Occipital lobe (tissue), 3 donors: ENCODE measurements at places on chromosomes 7 and 10. TPM values are rescaled to one million over a fixed set of nuclear protein-coding genes. Genes with fewer than 3 reads are reported as not detected.

The IDE gene
- 19.7 TPM for total RNA-seq

The PPP1R3C gene
- 41.2 TPM for total RNA-seq

The TEX47 gene
- total RNA-seq, result not detected

The WDR86 gene
- 50.2 TPM for total RNA-seq

The TMEM140 gene
- 0.62 TPM for total RNA-seq

The CXCL12 gene
- total RNA-seq, result 19.0 TPM

The ASZ1 gene
- not detected for total RNA-seq

The SRRM3 gene
- total RNA-seq, result 6.7 TPM

The GPR26 gene
- total RNA-seq, result 3.1 TPM

The LEP gene
- not detected for total RNA-seq

The EIF5AL1 gene
- total RNA-seq, result 0.16 TPM

The ZNF804B gene
- 4.2 TPM for total RNA-seq

The SCIN gene
- 1.6 TPM for total RNA-seq

The AFAP1L2 gene
- total RNA-seq, result 8.1 TPM

The CNNM1 gene
- total RNA-seq, result 3.1 TPM

The CLDN4 gene
- 0.31 TPM for total RNA-seq

The EBLN1 gene
- total RNA-seq, result not detected

The GJD4 gene
- not detected for total RNA-seq

The ANKRD30A gene
- not detected for total RNA-seq

The HECW1 gene
- total RNA-seq, result 54.7 TPM

The GOLGA7B gene
- total RNA-seq, result 11.9 TPM

The CAMK2B gene
- 96.1 TPM for total RNA-seq

The SFXN2 gene
- total RNA-seq, result 4.8 TPM

The NRF1 gene
- total RNA-seq, result 16.1 TPM

The RARRES2 gene
- 6.2 TPM for total RNA-seq

The UCMA gene
- not detected for total RNA-seq

The GPRIN2 gene
- 19.3 TPM for total RNA-seq

The BHLHA15 gene
- total RNA-seq, result 10.0 TPM

The TBXAS1 gene
- 3.4 TPM for total RNA-seq

The ADIRF gene
- total RNA-seq, result not detected

The PSD gene
- total RNA-seq, result 101 TPM

The LRGUK gene
- total RNA-seq, result 17.6 TPM

The NEUROD6 gene
- 600 TPM for total RNA-seq

The TUBB8 gene
- total RNA-seq, result not detected
